ENCODE measurements at places on chromosomes 7 and 10. TPM values are rescaled to one million over a fixed set of nuclear protein-coding genes. Genes with fewer than 3 reads are reported as not detected.

GRCh38 chr7:127885222-127885772 is 145.9 kb downstream of the LRRC4 start:
- DNase-seq = no peak

GRCh38 chr7:34757570-34758110 is 99.6 kb downstream of the NPSR1 start:
- no peak for DNase-seq

The CYP2C8 gene
- polyA plus RNA-seq = 12.4 TPM

DNA sequence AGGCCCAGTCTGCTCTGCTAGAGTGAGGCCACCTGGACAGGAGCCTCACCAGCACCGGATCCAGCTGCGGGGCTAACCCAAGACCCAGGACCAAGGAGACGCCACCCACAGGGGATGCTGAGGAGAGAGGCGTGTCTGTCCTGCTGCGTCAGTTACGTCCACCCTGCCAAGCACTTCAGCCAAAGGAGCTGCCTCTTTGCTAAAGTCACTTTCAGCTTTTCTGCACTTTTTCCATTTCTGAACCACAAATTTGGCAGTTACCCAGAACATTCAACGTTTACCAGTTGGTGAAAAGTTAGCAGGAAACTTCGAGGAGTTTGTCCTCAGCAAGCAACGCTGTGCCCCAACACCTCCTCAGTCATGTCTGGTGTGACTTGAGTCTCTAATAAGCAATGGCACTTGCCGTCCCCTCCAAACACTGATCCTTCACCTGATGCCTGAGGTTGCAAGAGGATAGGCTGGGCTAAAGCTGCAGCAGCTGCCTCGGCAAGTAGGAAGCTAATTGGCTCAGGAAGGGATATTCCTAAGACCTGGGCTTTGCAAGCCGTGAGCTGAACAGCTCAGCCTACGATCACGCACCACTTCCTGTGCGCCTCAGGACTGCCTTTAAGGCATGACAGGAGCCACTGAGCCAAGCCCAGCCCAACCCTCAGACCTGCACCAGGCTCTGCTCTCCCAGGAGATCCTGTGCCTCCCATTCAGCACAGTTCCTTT is 40.1 kb downstream of the KCNH2 start:
- no peak for DNase-seq

DNA sequence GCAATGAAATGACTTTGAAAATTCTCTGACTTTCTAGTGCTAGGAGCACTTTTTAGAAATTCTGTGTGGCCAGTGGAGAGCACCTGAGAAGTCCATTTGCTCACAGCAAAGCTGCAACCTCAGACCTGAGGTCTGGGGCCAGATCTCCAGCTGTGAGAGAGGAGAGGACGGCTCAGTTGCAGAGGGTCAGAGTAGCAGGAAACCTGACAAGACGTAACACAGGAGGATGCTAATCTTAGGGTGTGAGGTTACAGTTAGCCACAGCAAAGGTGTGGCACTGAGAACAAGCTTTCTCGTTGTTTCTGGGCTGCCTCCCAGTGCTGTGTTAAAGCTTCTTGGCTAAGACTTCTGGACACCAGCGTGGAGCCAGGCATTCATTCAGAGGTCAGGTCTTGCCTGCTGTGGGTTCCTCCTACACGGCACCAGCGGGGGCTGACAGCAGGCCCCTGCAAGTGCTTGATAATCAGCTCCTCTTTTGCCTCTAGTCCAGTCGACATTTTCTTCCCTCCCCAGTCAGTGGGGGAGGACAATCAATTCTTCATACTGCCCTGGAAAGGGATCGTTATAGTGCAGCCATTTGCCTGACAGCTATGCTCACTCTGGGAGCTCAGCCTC is 435.4 kb upstream of the DPP6 start:
- DNase-seq = no peak

The CHST15 gene
- polyA plus RNA-seq = 20.6 TPM

DNA sequence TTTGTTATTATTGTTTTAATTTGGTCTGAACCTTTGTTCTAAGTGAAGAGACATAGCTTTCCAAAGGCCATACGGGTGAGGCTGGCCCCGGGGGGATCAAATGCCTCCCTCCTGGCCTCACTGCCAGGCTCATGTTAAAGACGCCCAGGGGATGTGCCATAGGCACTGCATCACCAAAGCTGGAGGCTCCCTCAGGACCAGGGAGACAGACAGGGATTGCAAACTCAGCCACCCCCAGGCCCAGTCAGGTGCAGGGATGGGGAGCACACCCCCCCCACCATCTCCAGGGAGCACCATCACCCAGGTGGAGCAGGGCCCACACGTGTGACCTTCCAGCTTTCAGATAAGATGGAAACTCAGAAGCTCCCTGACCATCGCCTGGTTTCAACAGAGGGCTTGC is 96.0 kb upstream of the DNAAF5 start:
- DNase-seq = no peak

DNA sequence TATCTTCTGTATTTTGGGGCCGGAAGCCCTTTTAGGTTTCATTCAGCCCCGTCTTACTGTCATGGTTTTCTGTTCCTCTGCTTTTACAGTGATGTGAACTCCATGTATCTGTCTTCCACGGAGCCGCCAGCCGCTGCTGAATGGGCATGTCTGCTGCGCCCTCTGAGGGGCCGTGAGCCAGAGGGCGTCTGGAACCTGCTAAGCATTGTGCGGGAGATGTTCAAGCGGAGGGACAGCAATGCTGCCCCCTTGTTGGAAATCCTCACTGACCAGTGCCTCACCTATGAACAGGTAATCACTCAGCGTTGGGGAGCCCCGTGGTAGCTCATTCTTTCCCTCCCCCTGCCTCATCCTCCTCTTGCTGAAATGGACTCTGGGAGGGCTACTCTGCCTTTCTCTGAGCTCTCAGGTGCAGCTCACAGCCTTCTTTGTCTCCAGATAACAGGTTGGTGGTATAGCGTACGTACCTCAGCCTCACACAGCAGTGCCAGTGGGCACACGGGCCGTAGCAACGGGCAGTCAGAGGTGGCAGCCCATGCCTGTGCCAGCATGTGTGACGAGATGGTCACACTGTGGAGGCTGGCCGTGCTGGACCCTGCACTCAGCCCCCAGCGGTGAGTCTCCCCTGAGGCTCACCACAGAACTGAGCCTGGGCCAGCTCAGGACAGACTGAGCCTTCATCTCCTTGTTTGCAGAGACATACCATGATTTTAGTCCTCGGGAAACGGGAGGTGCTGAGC is 5.7 kb downstream of the ZSWIM8 start:
- DNase-seq = no peak

The AKR1D1 gene
- 0.08 TPM for polyA plus RNA-seq

- DNase-seq = no peak
Measured at GRCh38 chr10:12539350-12540164, 190.2 kb downstream of the CAMK1D start.

Measured in left kidney (tissue), 8 donors.